ENCODE measurements at places on chromosomes 4 and X.

DNA sequence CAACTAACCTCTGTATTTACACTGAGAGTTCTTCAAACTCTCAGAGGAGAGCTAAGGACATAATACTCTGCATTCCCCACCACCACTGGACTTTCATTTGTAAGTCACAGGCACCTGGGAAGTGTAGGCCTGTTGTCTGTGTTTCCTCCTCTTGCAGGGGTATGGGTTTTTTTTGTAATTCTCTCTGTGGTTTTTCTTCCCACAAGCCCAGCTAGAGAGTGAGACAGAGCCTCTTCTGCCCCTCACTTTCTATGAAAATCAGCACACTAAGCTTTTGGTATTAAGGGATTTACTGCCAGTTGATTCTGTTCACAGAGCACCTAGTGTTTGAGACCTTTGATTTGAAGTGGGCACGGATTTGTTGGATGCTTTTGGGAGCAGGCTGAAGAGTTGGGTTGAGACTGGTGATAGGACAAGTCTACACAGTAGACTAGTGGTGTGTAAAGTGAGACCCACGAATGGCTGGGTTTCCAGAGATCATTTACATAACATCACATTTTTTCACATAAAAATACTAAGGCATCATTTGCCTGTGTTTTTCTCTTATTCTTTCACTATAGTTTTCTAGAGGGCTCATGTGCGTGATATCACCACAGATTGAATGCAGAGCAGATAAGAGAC, 28.9 kb upstream of the WDR17 start:
- DNase-seq: no peak

DNA sequence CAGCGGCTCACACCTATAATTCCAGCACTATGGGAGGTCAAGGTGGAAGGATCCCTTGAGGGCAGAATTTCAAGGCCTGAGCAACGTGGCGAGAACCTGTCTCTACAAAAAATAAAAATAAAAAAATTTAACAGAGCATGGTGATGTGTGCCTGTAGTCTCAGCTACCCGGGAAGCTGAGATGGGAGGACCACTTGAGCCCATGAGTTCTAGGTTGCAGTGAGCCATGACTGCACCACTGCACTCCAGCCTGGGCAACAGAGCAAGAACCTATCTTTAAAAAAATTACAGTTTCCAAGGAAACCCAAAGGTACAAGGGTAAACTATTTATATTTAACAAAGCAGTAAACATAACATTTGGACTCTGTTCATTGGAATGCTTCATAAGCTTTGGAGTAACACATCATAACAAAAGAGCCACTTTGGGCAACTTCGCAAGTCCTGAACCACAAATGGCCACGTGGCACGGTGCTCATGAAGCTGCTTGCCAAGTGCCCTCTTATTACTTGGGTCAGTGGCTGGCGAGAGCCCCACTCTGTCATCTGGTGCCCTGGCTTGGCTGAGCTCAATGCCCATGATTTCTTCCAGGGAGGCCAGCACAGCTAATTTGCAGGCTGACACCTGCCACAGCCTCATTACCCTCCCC, 165.6 kb downstream of the SH3KBP1 start:
- no peak for DNase-seq

- no peak for DNase-seq
Measured at GRCh38 chr4:141045848-141046247, 87.4 kb downstream of the RNF150 start.

DNA sequence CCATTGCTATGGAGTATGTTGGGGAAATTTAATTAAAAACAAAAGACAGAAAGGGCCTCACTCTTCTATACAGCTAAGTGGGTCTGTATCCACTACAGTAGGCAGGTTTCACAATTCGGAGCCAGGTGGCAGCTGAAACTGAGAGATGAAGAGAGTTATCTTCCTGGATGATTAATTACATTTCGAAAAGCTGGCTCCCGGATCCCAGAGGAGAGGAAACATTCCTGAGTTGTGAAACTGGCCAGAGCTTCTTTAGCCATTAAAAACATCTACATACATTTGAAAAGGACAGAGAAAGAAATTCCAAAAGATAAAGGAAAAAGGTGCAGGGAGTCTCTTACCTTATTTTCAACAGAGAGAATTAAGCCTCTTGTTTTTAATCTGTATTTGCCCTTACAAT, 15.5 kb upstream of the PDZD4 start:
- DNase-seq: no peak

GRCh38 chr4:163587867-163588266, 93.4 kb downstream of the TMA16 start:
- peak; percentile 17 for DNase-seq

GRCh38 chr4:21544415-21544814, 404.2 kb downstream of the KCNIP4 start:
- no peak for DNase-seq

GRCh38 chr4:1085404-1085799, 28.0 kb downstream of the RNF212 start:
- no peak for DNase-seq

Measured in fibroblast of skin of scalp (primary cell).